ENCODE measurements at places on chromosomes 7 and 10. TPM values are rescaled to one million over a fixed set of nuclear protein-coding genes. Genes with fewer than 3 reads are reported as not detected.

DNA sequence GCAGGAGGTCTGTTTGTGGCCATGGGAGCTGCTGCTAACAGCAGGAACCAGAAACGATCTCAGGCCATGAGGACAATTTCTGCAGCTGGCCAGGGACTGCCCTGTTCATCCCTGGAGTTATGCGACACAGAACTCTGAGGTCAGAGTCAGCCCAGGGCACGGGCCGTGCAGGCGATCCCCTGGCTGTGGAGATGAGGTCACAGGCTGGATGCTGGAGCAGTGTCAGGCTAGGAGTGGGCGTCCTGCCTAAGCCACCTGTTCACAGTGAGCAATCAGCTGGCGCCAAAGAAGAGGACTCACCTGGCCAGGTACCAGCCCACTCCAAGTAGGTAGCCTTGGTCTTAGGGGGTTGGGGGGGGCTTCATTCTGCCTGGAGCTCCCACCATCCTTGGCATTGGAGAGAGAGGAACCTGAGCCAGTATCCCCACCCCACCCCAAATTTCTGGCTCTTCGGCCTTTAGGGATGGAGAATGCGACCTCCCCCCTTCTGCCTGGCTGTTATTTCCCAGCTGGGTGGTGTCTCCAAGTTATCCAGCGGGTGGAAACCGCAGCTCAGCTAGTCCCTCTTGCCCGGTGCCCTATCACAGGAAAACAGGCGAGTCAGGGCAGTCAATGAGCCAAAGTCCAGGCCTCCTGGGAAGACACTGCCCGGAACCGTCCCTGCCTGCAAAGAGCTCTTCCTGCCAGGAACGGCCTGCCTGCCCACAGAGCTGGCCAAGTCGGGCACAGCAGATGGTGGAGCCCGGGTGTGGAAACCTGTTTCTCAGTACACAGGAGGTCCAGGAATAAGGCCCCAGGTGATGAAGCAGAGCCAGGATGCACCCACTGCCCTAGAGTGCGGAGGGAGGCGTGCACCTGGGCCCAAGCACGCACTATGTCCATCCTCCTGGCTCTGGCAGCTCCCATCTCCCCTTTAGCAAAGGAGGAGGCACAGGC is 1.8 kb upstream of the TTYH3 start:
- DNase-seq, result no peak

- DNase-seq, result no peak
Measured at GRCh38 chr10:34475786-34476185, 339.3 kb downstream of the PARD3 start.

BTBD16 gene
- total RNA-seq, result not detected

GRCh38 chr7:867406-868188 is 8.8 kb upstream of the GET4 start:
- no peak for DNase-seq

DNA sequence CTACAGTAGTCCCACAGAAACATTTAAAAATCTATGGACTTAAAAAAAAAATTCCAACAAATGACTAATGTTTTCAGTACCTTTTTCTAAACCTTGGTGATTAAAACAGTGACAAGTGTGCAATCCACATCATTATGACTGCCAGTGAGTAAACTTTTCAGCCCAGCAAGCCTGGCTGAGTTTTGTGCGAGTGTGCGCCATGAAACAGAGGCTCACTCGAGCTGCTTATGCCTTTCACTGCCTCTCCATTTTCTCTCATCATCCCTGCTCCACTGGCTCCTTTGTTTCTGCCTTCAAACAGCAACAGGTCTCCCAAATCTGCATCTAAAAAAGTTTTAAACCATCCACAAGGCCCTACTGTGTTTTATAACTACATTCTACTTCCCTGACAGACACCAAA is 105.8 kb downstream of the USP6NL start:
- DNase-seq, result no peak

GRCh38 chr10:89278034-89278535 is 23.8 kb upstream of the IFIT2 start:
- no peak for DNase-seq

GRCh38 chr7:151083071-151083823 is at the start of gene TMUB1:
TSS of gene TMUB1 (minus strand) at chr7:151083493. CDS start at chr7:151082563, 930 bp downstream.
- DNase-seq, result peak; percentile 74

DNA sequence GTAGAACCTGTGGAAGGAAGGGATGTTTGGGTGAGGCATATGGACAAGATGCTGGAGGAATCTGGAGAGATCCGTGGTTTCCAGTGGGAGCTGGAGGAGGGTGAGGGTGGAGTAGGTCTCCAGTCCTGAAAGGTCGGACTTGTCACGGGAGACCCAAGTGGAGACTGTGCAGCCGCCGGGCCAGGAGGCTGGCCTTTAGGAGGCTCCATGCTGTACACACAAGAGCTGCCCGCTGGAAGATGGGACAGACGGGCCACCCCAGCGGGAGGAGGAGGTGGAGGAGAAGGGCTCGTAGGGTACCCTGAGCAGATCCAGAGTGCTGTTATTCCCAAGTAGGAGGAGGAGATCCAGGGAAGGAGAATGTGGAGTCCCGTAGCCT is 106.7 kb downstream of the NKX6-2 start:
- no peak for DNase-seq

DNA sequence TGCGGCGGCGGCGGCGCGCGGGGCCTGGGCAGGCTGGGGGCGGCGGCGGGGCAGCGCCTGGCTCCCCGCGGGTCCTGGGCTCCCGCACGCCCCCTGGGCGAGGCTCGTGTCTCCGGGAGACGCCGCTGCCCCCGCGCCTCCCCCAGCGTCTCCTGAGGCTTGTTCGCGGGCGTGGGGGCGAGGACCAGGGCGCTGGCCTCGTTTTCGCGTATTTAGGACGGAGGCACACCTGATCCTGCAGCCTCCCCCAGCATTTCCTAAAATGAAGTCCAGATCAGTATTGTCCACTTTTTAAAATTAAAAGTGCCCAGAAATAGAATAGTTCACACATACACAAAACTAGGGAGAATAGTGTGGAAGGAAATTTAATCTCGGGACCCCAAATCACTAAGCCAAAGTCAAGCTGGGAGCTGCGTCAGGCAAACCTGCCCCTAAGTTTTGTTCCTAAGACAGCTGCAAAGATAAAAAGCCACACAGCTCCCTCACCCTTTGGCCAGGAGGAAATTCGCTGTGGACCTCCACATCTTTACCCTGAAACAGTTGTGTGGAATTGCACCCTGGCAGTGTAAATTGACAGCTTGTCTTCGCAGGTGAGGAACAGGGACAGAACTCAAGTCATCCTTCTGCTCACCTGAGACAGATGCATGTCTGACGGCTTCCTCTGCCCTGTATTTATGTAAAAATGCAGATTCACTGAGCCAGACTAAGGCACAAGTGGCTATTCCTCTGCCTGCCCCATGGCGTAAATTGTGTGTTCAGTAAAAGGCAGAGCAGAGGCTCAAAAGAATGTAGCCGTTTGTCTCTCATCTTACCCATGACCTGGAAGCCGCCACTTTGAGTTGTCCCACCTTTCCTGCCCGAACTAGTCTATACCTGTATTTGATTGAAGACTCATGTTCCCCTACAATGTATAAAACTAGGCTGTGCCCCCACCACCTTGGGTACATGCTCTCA is 740 bp downstream of the GALNT11 start:
- no peak for DNase-seq

TAS2R41 gene
- total RNA-seq, result 0.46 TPM

- no peak for DNase-seq
Measured at GRCh38 chr7:17134786-17135185, 163.7 kb upstream of the AHR start.

ALDH18A1 gene
- total RNA-seq, result 29.8 TPM

DNA sequence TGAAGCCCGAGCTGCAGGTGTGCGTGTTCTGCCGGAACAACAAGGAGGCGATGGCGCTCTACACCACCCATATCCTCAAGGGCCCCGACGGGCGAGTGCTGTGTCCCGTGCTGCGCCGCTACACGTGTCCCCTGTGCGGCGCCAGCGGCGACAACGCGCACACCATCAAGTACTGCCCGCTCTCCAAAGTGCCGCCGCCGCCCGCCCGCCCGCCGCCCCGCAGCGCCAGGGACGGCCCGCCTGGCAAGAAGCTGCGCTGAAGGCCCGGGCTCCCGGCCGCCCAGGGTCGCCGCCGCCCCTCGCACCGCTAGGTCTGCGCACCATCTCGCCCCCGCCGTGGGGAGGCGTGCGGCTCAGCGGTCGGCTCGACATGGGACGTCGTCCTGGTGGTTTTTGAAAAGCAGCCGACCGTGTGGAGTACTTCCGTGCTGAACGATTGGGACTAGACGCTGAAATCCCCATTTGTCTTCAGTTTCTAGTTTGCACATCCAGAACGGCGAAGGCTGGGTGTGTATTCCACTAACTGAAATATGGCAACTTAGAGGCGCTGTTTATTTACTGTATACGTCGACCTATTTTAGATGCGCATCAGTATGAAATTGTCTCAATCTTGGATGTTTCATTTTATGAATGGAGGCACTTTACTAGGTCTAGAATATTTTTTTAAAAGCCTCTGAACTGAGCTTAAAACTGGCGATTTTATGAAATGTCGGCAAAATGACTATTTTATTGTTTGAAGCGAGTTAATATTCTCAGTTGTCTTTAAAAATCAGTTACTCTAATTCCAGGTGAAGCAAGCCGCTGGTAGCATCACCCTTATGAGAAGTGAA is 1.1 kb downstream of the NANOS1 start:
- DNase-seq, result peak; percentile 32
